Body of pancreas (tissue), 4 donors: ENCODE measurements at places on chromosomes 12 and 14.

GRCh38 chr12:27244689-27245488, 803 bp downstream of the STK38L start:
- no peak for DNase-seq

- no peak for DNase-seq
These were observed 10.1 kb downstream of the NOC4L start for GRCh38 chr12:132154341-132154761.

DNA sequence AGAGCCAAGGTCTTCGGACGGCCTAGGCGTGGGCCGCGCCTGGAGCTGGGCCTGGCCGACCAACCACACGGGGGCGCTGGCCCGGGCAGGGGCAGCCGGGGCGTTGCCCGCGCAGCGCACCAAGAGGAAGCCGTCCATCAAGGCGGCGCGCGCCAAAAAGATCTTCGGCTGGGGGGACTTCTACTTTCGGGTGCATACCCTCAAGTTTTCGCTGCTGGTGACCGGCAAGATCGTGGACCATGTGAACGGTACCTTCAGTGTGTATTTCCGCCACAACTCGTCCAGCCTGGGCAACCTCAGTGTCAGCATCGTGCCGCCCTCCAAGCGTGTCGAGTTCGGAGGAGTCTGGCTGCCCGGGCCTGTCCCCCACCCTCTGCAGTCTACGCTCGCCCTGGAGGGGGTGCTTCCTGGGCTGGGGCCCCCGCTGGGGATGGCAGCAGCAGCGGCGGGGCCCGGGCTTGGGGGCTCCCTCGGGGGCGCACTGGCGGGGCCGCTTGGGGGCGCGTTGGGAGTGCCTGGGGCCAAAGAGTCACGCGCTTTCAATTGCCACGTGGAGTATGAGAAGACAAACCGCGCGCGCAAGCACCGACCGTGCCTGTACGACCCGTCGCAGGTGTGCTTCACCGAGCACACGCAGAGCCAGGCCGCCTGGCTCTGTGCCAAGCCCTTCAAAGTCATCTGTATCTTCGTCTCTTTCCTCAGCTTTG, 4.4 kb upstream of the SHMT2 start:
- peak; percentile 46 for DNase-seq

- DNase-seq, result no peak
These were observed 27.1 kb downstream of the TMEM229B start for GRCh38 chr14:67461341-67461985.

- no peak for DNase-seq
These were observed 3.5 kb downstream of the KLRD1 start for GRCh38 chr12:10310926-10311720.

DNA sequence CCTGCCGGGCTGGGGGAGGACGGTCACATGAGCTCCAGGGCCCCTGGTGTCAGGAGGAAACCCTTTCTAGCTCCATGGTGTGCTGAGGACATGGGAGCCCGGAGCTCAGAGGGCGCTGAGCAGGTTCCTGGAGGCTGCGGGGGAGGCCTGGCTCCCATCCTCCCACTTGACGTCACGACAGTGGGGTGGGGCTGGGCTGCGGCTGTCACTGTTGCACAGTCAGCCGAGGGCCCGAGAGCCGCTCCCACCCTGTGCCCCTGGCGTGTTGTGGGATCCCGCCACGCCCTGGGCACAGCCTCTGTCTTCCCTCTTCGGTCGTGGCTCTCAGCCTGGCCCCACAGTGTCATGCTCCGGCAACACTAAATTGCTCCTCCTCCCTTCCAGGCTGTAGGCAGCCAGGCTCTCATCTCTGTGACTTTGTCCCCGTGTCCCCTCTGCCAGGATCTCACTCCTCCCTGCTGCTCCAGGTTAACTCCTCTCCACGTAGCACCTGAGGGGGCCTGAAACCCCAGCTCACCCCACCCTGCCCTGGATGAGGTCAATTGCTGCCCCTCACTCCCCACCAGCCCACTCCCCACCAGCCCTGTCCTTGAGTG, 33.0 kb downstream of the BEGAIN start:
- DNase-seq, result no peak

DNA sequence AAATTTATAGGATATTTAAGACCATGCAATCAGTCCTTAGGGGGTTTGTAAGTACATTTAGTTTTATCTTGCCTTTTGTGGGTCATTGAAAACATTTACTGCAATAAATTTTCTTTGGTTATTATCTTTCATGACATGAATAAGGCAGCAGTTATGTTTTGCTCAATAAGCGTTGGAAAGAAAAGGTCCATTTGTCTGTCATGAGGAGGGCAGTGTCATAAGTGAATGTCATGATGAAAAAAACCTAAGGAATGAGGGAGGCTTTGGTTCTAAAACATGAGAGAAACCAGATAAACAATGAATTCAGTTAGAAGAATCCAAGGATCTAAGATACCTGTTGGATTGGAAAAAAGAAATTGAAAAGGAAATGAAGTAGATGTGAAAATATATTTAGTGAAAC, 209.4 kb downstream of the NAV3 start:
- no peak for DNase-seq

DNA sequence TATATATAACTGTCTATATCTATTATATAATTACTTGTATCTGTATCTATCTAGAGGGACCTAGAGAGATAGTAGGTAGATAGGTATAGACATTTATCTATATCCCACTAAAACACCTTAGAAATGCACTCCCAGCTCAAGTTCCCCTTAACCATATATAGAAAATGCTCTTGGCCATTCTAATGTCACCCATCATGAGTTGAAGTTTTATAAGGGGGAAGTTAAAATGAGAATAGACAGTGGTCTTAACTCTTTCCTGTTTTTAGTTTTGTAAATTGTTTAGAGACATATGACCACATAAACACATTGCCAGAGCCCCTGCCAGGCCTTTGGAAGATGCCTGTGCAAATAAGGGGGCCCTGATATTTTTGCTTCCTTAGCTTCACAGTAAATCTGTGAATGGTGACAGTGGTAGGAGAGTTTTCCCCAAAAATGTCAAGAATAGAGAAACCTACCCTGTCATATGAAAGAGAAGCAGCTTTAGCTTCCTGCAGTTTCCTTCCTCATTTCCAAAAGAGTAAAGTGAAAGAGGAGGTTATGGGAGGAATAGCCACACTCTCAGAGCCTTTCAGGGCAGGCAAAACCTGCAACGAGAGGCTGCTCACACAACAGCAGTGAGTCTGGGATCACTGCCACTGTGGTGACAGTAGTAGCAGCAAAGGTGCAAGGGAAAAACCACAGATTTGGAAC, 45.5 kb downstream of the MGST1 start:
- DNase-seq, result no peak

DNA sequence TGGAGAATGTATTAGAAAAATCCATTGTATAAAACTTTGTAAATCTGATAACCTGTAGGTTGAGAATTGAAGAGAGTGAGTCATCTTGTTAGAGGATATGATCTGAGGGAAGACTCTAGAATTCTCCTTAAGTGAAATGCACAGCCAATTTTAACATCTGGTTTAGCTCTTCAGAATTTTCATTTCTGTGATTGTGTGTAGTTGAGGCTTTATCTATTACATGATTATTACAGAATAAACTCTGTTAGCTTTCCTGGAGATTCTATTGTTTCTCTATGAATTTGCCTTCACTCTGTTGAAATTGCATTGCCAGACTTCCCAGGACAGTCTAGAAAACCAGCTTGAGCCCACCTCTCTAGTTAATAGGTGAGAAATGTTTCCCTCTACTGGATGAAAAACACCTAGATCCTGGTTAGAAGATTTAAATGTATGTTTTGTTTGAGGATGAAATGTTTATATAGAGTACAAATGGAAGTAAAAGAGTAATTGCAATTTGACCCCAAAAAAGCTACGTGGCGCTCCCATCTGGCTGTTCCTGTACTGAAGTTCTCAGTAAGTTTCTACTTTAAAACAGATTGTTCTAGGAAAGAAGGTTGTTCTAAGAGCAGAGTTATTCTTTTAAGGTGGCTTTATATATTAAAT, 2.9 kb downstream of the NUDT4 start:
- DNase-seq, result no peak

- DNase-seq, result no peak
These were observed 118.0 kb upstream of the NPAS3 start for GRCh38 chr14:32820682-32821081.

- no peak for DNase-seq
These were observed 21.7 kb downstream of the SNRNP35 start for GRCh38 chr12:123479442-123480180.

- peak; percentile 22 for DNase-seq
These were observed 1.1 kb downstream of the ADSS1 start for GRCh38 chr14:104724981-104725771.

DNA sequence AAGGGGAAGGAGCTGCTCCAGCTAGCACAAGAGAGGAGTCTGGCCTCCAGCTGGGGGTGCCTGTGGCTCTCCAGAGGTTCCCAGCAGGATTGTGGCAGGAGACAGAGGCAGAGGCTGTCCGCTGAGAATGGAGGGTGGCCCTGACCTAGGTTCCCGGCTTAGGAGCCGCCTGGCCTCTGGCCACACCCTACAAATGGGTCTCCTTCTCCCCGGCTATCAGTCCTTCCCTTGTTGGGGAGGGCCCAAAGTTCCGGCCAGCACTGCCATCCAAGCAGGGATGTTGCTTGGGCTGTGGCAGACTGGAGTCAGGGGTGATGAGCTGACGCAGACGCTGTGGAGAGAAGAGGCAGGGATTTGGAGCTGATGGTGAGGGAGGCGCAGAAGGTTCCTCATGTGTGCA, 23.1 kb downstream of the SLC6A12 start:
- DNase-seq, result no peak

- DNase-seq, result peak; percentile 12
These were observed 841.7 kb downstream of the DIO2 start for GRCh38 chr14:79369359-79370332.
